ENCODE measurements at places on chromosomes 16 and 17.

GRCh38 chr17:7479213-7480088 lies at the start of gene ZBTB4:
Gene ZBTB4 (minus strand): TSS chr17:7479631. CDS start chr17:7466801, 12,830 bp downstream.
- peak; percentile 54 for DNase-seq

- peak; percentile 71 for DNase-seq
Measured at GRCh38 chr17:491086-492021, 138.7 kb upstream of the RPH3AL start.

DNA sequence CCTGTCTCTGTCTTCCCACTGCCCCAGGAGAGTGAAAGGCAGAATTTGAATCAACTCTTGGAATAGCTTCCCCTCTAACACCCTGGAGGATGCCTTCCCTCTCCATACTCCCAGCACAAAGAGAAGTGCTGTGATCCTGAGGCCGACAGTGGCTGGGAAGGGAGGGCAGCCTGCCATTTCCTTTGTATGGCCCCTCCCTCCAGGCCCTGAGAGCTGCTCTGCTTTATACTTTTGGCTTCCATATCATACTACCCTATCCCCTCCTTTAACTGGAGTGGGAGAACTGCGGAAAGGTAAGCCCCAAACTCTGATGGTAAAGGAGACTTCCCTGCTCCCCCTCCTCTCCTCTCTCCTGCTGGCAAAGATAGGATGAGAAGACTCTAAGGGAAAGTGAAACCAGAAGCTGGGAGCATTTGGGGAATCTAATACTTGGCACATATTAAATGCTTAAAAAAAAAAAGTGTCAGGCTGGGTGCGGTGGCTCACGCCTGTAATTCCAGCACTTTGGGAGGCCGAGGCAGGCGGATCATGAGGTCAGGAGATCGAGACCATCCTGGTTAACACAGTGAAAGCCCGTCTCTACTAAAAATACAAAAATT lies 4.1 kb upstream of the MED24 start:
- DNase-seq: no peak

DNA sequence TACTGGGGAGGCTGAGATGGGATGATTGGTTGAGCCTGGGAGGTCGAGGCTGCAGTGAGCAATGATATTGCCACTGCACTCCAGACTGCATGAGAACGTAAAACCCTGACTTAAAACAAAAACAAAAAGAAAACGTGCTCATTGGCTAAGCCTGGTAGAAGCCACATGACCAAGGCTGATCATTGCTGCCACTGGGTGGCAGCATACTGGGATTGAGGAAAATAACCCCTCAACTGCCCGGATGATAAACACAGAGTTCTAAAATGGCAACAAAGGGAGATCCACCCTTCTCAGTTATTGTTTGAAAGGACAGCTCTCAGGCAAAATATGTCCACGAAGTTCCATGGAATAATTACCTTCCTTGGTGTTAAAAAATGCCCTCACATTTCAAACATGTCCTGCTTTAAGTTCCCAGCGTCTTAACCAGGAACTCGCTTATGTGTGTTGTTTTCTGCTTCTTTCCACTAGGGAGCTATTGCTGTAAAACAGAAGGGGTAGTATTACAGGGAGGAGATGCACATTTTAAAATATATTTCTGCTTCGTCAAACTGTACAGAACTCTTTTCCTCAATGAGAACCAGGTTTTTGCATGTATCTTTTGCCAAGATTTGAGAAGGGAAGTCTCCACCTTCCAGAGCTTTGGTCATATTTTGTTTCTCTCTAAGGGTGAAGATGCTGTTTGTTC lies 675.3 kb downstream of the MAF start:
- peak; percentile 38 for DNase-seq

All from Caco-2 (cell line).